ENCODE measurements at places on chromosomes 1 and 21.

GRCh38 chr1:159821171-159821867 is 5.4 kb upstream of the SLAMF8 start:
- DNase-seq, result no peak

GRCh38 chr1:113194846-113195830 is 122.1 kb downstream of the LRIG2 start:
- DNase-seq, result no peak

DNA sequence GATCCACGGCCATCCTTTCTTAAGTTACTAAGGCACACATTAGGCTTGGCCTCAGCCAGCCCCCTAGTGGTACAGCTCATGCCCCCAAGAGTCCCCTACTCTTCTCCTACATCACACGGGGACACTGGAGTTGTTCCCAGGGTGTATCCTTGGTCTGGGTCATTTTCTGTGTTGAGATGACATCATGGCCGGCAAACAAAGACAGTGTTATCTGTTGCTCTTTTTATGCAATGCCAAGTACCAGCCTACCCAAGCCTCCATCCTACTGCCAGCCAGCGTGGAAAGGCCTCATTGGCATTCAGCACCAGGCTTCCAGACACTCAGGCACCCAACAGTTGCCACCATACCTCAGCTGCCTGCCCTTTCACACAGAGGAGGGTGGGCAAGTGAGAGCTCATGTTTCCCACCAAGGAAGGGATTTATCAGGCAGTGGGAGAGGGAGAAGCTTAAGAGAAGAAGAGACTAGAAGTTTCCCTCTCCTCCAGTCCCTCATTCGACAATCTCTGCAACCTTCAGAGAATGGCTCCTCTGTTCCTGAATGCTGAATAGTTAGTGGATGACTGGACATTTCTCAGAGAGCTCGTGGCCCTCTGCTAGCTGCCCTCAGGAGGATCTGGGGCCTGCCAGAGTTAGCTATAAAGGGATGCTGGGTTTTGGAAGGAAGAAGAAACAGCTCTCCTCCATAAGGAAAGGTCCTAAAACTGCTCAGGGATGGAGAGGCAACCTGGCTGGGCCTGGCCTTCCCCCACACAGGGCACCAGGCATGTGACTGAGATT is 17.7 kb downstream of the CBR1 start:
- DNase-seq, result no peak

GRCh38 chr1:28392027-28392652 is 22.6 kb downstream of the PHACTR4 start:
- DNase-seq, result no peak

DNA sequence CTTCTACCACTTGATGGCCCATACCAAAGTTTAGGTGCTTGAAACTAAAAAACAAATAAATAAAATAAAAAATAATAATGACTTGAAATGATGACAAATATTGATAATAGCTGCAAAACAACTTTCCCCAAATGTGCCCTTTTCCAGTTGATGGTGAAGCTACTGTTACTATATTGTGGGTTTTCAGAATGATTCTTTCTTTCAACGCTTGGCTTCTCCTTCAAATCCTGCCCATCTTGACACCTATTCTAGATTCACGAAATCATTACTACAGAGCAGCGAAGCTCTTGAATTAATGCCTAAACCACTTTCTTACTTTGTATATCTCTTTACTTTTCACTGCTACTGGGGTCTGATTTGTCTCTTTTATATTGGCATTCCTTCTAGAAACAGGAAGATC is 9.2 kb upstream of the C1orf141 start:
- no peak for DNase-seq

DNA sequence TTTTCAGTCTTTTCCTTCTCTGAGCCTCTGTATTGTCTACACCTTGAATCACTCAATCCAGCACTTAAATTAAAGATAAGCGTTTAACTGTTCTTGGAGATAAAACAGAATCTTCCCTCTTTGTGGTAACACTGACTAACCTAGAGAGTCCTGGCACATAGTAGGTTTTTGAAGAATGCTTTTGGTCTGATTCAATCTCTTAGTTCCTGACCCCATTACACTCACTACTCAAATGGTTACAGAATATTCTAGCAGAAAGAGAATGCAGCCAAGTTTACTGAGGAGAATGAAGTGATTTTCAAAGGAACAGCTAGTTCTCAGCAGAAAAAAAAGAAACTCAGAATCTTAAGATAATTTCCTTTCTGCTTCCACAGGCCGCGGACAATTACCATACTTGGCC is 309.2 kb upstream of the PRMT6 start:
- no peak for DNase-seq

DNA sequence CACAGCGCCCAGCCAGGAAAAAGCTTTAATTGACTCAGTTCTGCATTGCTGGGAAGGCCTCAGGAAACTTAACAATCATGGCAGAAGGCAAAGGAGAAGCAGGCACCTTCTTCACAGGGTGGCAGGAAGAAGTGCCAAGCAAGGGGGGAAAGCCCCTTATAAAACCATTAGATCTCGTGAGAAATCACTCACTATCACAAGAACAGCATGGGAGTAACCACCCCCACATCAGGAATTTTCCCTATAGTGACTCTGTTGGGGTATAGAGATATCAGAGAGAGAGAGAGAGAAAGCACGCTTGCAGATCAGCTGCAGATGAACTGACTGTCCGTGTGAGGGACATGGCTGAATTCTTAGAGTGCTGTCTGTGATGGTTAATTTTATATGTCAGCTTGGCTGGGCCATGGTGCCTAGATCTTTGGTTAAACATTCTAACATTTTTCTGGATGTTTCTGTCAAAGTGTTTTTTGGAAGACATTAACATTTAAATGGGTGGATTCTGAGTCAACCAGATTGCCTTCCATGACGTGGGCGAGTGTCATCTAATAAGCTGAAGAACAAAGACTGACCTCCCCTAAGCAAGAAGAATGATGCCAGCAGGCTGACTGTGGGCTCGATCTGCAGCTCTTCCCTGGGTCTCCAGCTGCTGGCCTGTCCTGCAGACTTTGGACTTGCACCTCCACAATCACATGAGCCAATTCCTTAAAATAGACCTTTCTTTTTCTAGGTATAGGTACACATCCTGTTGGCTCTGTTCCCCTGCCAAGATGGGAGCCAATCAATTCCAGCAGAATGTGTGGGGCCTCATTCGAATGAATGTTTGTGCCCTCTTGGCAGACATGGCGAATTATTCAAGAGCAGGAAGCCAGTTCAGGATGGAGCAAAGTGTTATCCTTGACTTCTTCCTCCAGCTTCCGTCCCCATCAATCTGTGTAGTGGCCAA is 21.4 kb upstream of the CPT2 start:
- DNase-seq, result no peak

DNA sequence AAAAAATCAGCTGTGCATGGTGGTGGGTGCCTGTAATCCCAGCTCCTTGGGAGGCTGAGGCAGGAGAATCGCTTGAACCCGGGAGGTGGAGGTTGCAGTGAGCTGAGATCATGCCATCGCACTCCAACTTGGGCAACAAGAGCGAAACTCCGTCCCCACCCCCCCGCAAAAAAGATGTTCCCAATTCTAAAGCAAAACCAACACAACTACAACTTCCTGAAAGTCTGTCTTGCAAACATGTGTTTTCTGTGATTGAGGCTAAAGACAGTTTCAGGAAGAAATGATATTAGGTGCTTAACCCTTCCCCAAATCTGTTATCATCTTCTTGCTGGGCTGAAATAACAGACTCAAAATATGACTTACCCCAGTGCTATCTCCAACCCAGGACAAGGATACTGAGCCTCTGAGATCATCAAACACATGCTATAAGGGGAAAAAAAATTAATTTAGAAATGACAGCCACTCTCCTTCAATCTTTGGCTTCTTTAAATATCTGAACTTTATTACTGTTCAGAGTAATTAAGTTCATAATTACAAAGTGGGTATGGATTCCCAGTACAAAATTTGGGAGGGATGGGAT is 28.5 kb downstream of the SORT1 start:
- DNase-seq, result no peak

- no peak for DNase-seq
These were observed 26.6 kb downstream of the DOP1B start for GRCh38 chr21:36183144-36183795.

DNA sequence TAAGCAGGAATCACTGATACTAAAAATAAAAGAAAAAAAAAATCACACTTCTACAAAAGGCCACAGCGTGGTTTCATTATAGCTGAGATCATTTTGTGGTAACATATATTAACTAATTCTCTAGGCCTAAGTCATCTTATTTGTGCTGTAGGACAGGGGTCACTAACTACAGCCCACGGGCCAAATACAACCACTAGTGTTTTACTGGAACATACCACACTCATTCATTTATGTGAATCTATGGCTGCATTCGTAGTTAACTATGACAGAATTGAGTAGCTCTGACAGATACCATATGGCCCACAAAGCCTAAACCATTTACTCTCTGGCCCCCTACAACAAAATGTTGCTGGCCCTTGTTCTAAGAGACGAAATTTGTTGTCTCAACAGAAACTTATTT is 224.4 kb downstream of the VAV3 start:
- DNase-seq, result no peak

GRCh38 chr1:114756009-114756892 is 1.5 kb downstream of the CSDE1 start:
- DNase-seq, result no peak

GRCh38 chr1:72851597-72851996 is 569.3 kb upstream of the NEGR1 start:
- no peak for DNase-seq

DNA sequence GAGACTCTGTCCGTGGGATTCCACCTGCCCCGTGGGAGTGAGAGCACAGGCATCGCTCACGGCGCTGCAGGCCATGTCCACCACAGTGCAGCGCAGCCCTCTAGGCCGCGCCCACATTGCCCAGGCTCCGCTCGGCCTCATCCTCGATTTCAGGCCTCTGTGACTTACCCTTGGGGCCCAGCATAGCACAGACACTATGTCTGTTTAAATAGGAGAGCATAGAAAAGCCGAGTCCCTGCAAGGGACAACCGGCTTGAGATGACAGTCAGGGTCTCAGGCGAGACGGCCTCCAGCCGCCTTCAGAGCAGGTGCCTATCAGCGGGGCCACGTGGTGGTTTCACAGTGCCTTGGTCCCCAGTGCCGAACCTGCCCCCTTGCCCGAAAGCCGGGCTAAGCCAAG is 56.9 kb upstream of the POFUT2 start:
- no peak for DNase-seq

- no peak for DNase-seq
These were observed 57.2 kb downstream of the EPHB2 start for GRCh38 chr1:22767852-22768251.

DNA sequence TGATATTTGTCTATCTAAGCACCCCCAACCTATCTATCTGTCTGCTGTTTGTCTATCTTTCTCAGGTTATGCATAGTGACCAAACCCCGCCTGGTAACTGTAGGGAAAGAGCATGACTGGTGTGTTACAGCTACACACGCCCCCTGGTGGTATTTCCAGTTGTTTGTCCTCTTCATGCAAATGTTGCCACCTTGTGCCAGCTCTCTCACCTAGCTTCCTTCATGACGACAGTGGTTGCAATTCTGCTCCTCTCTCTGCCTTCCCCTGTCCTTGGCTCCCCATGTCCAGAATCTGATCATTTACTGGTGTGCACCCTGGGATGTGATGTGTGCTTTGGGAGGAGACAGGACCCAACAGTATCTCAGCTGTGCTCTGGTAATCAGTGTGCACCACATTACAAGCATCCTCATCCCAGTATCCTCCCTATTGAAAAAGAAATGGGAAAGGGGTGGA is 8.1 kb upstream of the INKA2 start:
- peak; percentile 53 for DNase-seq

GRCh38 chr1:176691251-176692228 is 228.6 kb downstream of the PAPPA2 start:
- DNase-seq, result peak; percentile 81

DNA sequence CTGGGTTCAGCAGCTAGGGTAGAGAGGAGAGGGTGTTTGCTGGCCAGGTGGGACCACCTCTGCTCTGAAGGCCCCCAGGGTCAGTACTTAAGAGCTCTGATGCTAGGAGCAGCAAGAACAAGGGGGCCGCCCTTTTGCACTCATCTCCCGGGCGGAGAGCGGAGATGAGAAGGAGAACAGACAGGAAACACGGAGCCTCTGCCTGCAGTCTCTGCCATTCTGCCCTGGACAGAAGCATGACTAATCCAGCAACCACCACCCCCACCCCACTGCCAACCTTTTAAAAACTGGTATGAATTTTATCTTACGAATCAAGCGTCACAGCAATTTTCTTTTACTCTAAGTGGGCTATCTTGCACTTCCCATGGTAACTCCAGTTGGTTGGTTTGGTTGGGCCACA is 34.5 kb downstream of the PARP1 start:
- DNase-seq, result no peak

DNA sequence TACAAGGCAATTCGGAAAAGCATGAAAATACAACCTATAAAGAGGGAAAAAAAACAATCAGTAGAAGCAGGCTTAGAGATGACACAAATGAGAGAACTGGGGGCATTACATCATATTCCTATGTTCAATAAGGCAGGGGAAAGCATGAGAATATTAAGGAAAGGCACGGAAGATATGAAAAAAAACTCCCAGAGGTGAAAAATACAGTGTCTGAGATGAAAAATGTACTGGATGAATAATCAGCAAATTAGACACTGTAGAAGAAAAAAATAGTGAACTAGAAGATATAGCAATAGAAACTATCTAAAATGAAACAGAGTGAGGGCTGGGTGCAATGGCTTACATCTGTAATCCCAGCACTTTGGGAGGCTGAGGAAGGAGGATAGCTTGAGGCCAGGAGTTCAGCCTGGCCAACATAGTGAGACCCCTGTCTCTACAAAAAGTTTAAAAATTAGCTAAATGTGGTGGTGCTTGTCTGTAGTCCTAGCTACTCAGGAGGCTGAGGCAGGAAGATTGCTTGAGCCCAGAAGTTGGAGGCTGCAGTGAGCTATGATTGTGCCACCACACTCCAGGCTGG is 101.8 kb downstream of the ST3GAL3 start:
- DNase-seq, result no peak

- DNase-seq, result no peak
These were observed 4.5 kb downstream of the STIL start for GRCh38 chr1:47309427-47309826.

GRCh38 chr1:19645411-19646251 is 1.5 kb downstream of the NBL1 start:
- DNase-seq, result no peak

DNA sequence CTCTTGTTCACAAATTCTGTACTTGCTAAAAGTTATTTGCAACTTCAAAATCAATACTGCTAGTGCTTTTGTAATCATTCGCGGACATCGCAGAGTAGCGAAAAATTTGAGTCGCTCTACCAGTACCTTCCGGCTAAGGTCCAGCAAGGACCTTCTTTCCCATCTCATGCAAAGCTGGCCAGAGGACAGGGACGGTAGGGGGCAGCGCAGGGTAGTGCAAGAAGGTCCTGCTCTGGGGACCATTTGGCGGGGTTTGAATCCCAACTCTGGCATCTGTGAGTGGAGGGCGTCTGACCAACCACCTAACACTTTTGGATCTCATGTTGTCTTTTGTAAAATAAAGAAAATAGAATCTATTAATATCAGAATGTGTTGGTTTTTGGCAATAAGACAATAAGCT is 258.3 kb downstream of the SPATA17 start:
- DNase-seq, result no peak

All from LNCaP clone FGC (cell line).